ENCODE measurements at places on chromosomes 12 and 14.

GRCh38 chr12:76590131-76590530, 30.6 kb upstream of the OSBPL8 start:
- no peak for DNase-seq

DNA sequence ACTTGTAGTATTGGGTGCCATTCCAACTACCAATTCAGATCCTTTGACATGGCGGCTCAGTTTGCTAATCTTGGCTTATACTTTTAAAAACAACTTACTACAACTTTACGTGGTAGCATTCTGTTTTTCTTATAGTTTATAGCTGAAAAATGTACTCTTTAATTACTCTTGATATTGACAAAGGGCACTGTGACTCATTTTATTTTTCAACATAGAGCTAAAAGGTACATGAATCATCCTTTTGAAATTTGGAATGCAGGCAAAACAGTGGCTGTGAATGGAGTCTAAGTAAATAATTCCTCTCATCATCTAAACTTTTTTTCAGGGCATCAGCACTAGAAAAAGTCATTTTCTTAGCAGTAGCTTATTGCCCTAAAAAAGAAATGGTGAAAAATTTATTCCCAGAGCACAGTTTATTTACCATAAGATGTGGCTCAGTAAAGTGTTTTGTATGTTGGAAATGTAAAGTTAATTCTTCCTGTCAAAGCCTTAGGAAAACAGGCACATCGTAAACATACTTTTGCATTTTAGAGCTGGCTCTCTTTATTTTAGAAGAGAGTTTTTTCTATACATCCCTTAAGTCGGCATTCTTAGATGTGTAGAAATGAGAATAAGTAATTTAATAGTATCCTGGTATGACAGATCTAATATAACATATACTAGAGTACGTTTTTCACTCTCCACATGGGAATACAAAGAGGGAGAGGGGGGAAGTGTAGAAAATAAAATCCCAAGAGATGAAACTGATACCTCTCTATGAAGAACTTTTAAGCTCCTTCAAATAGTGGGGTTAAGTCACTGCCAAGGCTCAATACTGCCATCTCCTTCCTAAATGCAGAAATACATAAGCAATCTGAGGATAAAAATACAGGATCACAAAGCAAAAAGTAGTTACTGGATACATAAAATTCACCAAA, 55.2 kb downstream of the SLC25A21 start:
- DNase-seq: no peak

- DNase-seq: no peak
Observed at GRCh38 chr12:45314770-45315169, 98.9 kb downstream of the ANO6 start.

GRCh38 chr12:70415987-70416386, 49.9 kb downstream of the KCNMB4 start:
- DNase-seq: no peak

Measured in right hindlimb (tissue), 1 donor.